Effector memory CD4-positive, alpha-beta T cell (primary cell): ENCODE measurements at places on chromosomes 2 and 18.

GRCh38 chr2:137638932-137639331 lies 325.3 kb upstream of the HNMT start:
- DNase-seq = no peak

- DNase-seq = no peak
These were observed 5.7 kb upstream of the NMUR1 start for GRCh38 chr2:231535961-231536360.

DNA sequence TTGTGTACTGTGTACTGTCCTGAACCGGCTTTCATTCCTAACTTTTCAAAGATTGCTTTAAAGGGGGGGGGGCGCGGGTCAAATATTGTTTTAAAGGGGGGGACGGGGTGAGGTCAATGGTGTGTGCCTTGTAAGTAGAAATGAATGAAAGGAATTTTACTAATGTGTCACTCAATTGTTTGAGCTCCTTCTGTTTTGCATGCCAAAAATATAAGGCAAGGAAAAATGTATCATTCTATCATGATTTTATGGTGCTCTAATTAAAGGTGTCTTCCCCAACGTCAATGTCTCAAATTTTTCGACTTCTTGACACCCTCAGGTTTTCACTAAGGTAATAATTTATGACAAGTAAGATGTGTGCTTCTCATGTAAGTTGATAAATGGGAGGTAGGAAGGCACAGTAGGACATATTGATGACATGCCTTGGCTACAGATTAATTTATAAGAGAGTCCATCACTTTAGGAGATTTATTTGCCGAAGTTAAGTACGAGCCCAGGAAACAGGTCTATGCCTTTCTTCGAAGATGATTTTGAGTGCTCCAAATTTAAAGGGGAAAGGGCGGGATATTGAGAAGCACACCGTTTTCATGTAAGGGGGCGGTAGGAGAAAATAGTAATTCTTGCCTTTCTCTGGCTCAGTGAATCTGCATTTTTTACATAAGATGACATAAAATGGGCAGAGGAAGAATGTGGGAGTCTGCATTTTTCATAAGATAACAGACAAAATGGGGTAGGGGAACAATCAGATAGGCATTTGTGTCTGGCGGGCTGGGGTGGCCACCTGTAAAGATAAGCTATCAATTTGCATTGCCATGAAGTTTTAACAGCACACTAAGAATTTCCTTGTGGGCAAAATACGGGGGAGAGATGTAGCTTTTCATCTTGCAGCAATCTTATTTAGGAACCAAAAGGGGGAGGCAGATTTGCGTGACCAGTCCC lies 1.2 kb upstream of the TRAPPC8 start:
- DNase-seq = no peak

GRCh38 chr2:236286873-236287545 lies 22.8 kb upstream of the ASB18 start:
- no peak for DNase-seq

DNA sequence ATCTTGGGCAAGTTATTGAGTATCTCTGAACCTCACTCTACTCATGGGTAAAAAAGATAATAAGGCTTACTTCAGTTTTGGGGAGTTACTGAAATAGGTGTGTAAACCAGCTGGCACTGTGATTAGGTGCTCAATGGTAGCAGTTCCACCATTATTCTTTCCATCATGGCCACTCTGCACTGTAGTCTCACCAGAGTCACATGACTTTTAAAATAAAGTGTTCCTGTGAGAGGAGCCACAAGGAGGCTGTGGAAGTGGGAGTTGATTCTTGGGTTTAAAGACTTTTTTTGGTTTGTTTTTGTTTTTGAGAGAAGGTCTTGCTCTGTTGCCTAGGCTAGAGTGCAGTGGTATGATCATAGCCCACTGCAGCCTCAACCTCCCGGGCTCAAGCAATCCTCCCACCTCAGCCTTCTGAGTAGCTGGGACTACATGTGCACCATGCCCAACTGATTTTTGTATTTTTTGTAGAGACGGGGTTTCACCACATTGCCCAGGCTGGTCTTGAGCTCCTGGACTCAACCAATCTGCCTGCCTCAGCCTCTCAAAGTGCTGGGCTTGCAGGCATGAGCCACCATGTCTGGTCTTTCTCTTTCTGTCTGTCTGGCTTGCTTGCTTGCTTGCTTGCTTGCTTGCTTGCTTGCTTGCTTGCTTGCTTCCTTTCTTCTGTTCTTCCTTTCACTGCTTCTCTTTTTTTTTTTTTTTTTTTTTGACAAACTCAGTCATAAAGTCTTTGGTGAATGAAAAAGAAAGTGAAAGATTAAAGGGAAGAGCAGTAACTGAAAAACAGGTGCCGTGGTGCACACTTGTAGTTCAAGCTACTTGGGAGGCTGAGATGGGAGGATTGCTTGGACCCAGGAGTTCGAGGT lies 21.2 kb upstream of the ACVR1 start:
- peak; percentile 11 for DNase-seq

DNA sequence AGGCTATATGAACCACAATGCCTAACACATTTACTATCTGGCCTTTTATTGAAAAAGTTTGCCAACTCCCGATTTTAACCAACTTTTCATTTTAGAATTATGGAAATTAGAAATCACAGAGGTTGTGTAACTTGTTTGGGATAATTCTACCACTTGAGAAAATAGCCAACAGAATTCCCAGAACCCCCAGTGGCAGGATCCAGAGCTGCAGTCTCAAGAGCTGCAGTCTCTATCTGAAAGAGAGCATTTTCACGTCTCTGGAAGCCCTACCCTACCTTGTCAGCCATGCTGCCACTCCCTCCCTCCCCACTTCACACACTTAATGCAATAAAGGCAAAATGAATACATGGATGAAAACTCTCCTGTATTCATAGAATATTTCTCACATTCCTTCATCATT lies 23.4 kb upstream of the TSPYL6 start:
- no peak for DNase-seq

DNA sequence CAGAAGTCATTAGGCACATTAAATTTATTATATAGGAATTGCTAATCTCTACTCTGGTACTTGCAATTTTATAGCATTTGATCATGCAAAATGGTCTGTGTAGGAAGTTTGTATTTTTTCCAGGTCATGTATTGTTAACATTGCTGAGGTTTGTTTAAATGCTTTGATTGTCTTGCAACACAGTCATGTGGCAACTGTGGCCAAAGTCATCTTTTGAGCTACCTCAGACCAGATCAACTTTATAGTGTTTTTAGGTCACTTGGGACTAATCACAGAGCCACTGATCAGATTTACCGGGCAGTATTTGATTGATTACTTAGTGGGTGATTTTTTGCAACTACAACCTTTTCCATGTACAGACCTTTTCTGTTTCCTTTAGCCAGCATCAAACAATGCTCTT lies 3.7 kb downstream of the SERPINB5 start:
- DNase-seq = no peak

DNA sequence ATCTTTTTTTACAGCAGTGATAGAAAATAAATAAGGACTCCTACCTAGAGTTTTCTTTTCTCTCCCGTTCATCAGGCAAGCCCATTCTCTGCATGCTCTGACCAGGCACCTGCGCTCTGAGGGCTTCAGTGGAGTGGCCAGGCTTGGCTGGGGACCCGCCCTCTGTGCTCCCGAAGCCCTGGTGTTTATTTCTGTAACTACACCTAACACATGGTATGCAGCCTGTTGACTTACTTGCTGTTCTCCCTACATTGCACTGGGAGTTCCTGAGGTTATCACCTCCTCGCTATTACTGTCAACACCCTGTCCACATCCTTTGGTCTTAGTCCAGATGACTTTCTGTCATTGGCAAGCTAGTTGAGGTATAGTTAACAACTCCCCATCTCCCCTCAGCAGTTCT lies 317.7 kb downstream of the LPIN1 start:
- DNase-seq = no peak

DNA sequence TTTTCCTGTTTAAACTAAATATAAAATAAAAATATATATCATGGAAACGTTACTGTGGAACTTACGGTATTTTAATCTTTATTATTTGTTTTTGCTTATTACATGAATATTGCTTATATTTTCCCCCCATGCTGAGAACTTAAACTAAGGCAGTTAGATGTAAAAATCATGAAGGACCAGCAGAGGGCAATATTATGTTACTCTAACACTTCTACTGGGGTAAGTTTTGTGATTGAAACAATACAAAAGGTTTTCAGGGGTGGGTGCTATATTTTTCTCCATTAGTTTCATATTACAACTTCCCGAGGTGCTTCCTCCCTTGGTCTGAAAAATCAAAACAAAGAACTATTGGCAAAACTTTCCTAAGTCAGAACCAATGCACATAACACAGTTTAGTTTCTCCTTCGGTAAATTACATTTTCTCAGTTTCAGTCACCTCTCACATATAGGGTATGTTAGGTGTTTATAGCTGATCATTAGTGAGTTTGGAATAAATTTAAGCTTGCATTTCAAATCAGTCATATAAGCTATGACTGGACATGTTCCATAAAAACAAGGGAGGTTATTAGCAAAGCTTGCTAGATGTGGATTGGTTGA lies 54.8 kb downstream of the ZNF407 start:
- no peak for DNase-seq

DNA sequence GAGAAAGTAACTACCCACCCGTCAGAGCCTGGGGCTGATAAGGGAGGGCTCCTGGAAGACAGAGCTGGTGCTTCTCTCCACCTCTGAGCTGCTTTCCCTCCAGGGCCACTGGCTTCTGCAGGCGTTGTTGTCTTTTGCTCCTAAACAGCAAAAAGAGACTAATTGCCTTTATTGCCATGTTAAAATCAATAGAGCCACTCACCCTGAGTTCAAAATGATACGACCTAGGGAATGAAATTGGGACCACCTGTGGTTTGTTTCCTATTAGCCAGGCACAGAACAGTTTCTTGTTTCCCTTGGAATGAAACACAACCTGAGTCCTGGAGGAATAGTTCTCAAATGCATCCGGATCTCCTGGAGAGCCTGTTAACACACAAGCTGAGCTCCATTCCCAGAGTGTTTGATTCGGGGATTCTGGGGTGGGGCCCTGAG lies 45.8 kb downstream of the TCF7L1 start:
- no peak for DNase-seq

DNA sequence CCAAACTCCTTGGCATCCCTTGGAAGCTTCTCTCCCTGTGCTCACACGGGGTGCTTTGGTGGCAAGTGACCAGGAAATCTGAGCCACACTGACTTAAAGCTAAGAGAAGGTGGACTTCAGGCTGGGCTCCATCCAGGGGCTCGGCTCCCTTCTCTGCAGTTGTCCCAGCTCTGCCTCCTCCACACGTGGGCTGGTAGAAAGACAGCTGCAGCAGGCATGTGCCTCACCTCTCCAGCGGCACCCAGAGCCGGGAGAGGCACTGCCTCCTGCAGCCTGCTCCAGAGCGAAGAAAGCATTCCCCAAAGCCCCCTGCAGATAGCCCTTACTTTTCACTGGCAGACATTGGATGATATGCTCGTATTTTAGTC lies 11.3 kb downstream of the KCNF1 start:
- DNase-seq = no peak

- DNase-seq = no peak
These were observed 124.8 kb downstream of the PHLPP1 start for GRCh38 chr18:62839874-62840713.

DNA sequence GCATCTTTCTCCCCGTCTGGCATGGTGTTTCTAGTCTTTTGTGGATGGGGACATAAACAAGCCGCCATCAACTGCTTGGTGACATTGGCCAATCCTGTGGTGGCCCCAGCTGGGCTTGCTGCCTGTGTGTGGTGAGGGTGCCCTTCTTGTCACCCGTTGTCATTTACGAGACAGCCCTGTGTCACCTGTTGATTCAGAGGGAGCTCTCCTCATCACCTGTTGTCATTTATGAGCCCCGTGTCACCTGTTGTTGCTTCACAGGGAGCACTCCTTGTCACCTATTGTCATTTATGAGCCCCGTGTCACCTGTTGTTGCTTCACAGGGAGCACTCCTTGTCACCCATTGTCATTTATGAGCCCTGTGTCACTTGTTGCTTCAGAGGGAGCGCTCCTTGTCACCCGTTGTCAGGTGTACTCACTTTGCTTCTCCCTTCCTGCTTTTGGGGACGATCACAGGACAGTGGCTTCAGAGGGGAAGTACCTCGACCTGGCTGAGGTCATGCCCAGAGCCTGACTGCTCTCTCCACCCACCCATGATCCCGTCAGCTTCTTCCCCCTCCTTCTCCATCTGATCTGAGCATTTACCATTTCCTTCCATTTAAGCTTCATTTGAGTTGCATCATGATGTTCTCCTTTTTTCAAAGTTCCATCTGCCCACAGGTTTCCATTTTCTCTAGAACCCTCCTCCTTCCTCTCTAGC lies 29.1 kb downstream of the HPCAL1 start:
- peak; percentile 29 for DNase-seq

DNA sequence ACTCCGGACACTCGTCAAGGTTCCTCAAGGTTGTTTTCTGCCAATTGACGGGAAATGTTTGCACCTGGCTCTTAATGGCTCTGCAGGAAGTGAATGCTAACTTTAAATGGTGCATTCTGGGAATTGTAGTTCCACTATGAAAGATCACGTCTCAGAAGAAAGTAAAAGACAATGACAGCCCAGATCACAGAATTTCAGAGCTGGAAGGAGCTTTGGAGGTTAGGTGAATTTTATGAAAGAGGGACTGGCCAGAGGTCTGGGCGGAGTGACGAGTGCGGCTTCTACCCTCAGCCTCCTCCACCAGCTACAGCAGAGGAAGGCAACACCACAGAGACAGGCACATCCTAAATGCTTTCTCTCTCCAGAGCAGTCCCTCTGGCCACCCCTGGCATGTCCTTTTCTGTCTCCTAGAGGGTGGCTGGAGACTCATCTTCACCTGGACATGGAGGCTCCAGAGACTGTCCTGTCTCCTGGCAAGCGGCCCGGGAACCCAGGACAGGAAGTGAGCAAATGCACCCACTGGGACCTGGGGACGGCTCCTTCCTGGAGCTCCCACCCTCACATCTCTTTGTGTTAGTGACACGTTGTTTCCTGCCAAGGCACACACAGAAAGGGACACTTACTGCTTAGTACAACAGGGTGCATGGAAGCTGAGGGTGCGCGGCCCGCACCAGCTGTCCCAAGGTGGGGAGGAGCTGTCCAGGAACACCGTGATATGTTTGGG lies 19.4 kb downstream of the THAP4 start:
- no peak for DNase-seq

GRCh38 chr2:217367464-217367863 lies 507.6 kb upstream of the TNP1 start:
- DNase-seq = no peak

- peak; percentile 20 for DNase-seq
These were observed 1.0 kb upstream of the PPP1CB start for GRCh38 chr2:28750316-28751251.

DNA sequence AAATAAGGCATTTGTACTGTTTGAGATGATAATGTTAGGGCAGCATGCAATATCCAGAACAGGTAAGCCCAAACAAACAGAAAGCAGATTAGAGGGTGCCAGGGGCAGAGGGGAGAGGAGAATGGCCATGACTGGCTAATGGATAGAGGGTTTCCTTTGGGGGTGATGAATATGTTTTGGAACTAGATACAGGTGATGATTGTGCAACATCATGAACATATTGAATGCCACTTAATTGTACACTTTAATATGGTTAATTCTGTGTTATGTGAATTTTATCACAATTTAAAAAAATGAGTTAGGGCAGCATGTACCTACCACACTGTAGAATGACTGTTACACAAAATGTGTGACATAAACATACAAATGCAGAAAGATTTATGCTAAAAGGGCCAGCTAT lies 255.5 kb upstream of the FN1 start:
- no peak for DNase-seq
